ENCODE measurements at places on chromosomes 7 and 10.

- DNase-seq, result no peak
Observed at GRCh38 chr10:16258291-16259040, 178.3 kb upstream of the PTER start.

DNA sequence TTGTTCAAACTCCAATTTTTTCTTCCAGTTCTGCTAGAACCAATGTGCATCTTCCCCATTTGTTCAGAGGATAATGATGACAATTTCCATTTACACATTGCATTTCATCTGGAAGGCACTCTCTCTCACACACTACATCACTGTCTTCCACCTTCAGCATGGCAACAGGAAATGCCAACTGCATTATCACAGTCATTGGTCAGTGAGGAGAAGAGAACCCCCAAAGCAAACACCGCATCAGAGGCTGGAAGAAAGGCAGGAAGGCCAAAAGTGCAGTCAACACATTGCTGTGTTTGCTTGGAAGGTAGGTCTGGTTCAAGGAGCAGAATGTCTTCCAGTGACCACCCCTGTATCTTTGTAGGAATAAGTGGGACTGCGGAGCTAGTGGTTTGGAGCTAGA is 192.2 kb upstream of the RHOBTB1 start:
- no peak for DNase-seq

DNA sequence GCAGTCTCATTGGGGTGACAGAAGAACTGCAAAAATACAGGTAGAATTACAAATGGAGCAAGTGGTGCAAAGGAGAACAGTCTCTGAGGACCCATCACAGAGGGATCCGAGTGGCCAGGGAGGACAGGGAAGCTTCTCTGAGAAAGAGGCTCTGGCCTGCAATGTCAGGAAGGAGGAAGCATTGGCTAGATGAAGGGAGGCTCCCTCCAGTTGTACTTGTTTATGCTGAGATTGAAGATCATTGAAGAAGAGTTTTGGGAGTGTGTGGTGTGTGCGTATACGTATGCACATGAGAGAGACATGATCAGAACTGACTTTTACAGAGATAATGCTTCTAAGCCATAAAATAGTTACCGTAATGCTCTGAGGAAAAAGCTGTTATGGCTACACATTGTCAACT is 274.7 kb upstream of the FZD8 start:
- no peak for DNase-seq

- no peak for DNase-seq
Observed at GRCh38 chr10:117578999-117579590, 36.5 kb downstream of the EMX2 start.

DNA sequence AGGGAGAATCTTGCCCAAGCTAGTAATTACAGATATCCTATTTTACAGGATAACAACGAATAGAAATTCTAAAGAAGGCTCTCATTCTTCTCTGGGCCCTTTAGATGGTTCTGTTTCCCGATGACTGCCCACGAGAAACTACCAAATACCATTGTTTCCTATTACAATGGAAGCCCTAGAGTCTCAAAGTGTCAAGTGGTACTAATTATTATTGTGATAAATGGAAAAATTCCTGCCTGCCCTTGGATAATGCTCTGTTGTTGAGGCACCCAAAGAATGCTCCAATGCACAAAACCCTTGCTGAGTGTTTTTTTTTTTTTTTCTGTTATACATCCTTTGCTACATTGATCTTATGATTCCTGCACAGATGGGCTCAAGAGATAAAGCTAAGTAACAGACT is 504.5 kb downstream of the XPNPEP1 start:
- no peak for DNase-seq

GRCh38 chr7:97454636-97455035 is 277.2 kb upstream of the TAC1 start:
- no peak for DNase-seq

- DNase-seq, result no peak
Observed at GRCh38 chr10:30683496-30683895, 53.9 kb upstream of the LYZL2 start.

DNA sequence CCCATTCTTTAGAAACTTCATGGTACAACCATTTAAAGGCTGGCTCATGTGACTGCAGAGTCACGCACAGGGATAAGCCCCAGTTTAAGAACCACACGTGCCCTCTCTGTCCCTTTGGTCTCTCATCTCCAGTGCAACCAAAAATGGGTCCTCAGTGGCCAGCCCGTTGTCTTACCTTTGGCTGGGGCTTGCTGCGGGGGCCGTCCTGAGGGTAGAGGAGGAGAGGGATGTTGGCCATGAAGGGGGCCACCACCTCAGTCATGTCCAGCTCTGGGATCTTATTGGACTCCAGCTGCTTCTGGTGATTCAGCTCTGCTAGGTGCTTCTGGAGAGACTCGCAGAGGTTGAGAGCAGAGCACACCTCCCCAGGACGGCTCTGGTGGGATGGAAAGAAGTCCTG is 22.3 kb downstream of the PSAP start:
- no peak for DNase-seq

DNA sequence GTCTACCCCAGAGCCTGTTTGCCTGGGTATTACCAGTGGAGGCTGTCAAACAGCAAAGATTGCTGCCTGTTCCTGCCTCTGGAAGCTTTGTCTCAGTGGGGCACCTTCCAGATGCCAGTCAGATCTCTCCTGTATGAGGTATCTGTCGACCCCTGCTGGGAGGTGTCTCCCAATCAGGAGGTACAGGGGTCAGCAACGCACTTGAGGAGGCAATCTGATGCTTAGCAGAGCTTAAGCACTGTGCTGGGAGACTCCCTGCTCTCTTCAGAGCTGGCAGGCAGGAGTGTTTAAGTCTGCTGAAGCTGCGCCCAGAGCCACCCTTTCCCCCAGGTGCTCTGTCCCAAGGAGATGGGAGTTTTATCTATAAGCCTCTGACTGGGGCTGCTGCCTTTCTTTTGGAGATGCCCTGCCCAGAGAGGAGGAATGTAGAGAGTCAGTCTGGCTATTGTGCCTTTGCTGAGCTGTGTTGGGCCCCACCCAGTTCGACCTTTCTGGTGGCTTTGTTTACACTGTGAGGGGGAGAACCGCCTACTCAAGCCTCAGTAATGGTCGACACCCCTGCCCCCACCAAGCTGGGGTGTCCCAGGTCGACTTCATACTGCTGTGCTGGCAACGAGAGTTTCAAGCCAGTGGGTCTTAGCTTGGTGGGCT is 62.2 kb downstream of the PPP1R9A start:
- DNase-seq, result no peak

DNA sequence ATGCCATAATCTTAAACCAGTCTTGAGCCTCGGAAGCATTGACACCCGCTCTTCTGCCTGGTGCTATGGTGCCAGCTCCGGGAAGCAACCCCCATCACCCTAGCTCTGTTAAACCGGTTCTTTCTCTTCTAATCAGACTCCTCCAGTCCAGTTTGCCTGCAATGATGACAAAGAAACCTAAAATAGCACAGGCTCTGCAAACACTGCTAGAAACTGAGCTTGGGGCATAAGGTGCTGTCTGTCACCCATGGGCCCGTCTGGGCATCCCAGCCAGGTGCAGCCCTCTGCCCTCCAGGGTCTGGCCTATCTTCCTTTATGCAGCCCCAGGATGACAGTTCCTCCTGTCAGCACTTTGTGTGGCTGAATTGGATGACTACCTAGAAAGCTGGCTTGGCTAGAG is 14.2 kb upstream of the CAMK2G start:
- DNase-seq, result no peak

GRCh38 chr7:142439739-142440138 is 181.9 kb upstream of the PRSS58 start:
- DNase-seq, result no peak

DNA sequence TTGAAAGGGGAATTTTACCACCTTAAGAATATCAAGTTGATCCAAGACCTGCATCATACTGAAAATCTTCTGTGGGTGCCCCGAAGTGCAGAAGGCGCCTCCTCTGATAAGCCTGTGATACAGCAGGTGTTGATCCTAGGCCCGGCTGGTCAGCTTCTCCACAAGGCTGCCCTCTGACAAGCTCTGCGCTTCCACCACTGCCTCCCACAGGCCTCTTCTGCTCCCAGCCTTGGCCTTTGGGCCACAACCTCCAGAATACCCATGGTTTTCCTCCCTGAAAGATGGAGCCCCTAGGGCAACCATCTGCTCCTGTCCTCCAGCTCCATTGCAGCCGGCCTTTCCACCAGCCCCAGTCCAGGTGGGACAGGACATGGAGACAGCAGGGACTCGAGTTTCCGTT is 5.6 kb upstream of the OGDHL start:
- no peak for DNase-seq

GRCh38 chr7:55202150-55202913 is 162.8 kb upstream of the LANCL2 start:
- no peak for DNase-seq

DNA sequence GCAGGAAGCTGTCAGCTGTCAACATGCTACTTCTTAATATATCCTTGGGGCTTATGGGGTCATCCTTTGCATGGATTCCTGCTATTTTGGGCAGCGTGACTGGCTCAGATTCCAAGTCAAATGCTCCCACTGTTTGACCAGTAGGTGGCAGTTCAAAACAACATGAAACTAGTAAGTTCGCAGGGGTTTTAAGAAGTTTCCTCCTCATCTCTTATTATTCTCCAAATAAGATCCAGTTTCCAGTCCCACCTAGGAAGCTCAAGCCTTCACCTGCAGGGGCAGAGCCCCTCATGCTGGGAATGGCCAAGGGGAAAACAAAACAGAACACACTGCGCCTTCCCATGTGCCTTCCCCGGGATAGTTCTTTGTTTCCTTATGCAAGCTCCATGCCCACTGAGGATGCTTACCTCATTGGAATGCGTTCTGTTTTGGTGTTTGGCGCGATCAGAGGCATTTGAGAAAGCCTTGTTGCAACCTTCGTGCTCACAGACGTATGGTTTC is 259.8 kb downstream of the GLI3 start:
- DNase-seq, result no peak

DNA sequence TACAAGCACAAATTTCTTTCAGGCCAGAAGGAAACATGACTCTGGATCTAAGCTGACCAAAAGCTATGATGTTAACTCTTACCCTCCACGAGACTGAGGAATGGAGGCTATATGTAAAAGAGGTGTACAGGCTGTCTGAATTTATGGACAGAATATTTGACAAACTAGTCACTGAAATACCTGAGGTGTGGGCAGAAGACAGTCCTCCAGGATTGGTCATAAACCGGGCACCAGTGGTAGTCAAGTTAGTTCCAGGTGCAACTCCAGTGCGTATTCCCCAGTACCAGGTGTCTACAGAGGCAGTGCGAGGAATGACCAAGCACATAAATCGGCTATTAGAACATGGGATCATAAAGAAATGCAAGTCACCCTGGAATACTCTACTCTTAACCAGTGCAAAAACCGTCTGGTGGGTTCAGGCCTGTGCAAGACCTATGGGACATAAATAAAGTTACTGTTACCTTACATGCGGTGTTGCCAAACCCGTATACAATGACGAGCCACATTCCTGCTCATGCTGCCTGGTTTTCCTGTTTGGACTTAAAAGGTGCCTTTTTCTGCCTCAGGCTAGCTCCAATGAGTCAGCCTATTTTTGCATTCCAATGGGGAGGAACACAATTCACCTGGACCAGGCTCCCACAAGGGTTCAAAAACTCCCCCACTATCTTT is 6.7 kb upstream of the CYREN start:
- no peak for DNase-seq

- DNase-seq, result no peak
Observed at GRCh38 chr7:75624134-75624832, 114.5 kb downstream of the HIP1 start.

GRCh38 chr7:105448181-105448580 is 59.5 kb upstream of the SRPK2 start:
- DNase-seq, result no peak

GRCh38 chr10:108465871-108466641 is 1301.5 kb upstream of the SORCS1 start:
- DNase-seq, result no peak

DNA sequence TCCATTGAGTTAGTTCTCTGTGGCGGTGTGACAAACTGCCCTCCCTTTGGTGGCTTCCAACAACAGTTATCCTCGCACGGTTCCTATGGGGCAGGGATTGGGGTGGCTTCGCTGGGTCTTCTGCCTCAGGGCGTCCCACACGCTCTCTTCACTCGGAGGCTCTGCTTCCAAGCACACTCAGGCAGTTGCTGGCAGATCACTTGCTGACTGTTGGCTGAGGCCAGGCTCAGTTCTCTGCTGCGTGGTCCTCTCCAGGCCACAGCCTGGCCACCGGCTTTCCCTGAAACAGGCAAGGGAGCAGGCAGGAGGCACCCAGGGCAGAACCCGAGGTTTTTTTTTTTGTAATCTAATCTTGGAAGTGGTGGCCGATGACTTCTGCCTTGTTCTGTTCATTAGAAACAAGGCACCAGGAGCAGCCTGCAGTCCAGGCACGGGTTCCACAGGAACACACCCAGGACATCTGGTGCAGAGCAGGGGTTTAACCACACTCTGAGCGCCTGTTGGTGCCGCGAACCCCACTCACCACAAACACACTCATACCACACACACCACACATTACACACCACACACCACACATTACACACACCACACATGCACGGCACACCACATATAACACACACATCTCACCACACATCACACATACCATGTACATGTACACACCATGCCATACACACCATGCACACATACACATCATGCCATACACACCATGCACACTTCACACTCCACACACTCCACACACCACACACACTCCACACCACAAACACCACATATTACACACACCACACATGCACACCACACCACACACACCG is 112.2 kb downstream of the PTPN20 start:
- no peak for DNase-seq

DNA sequence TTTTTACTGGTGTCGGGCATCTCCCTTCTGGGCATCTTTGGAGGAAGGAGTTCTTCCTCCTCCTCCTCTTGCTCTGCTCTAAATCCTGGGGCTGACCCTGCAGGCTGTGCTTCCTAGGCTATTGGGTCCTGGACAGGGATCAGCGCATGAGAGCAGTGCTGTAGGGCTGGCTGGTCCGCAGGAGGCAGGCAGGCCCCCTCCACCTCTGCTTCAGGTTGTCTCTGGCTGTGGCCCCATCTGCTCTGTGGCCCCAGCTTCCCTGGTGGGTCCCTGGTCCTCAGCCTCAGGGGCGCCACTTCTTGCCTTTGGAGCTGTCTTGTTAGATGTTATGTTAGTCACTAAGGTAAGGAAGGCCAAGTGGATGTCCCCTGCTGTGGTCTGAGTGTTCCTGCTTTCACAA is 237.3 kb upstream of the PITRM1 start:
- DNase-seq, result no peak

GRCh38 chr7:2512179-2512661 is 7.4 kb upstream of the LFNG start:
- peak; percentile 27 for DNase-seq

DNA sequence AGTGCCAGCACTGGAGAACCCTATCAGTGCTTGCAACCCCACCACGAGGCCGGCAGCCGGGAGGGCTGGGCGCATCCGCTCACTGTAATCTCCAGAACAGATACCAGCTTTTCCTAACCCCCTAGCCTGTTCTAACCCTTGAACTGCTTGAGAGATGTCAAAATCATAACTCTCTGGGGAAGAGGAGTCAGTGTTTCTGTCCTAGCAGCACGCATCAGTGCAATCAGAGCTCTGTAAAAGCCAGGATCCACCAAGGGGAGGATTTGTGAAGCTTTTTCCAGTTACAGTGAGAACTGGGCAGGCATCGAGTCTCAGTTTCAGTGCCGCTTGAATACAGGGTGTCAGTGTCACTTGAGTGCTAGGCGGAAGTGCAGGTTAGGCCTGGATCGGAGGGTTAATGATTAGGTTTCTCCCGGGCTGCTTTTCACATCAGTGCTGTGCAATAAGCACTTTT is 104.5 kb upstream of the INSYN2A start:
- DNase-seq, result no peak

- no peak for DNase-seq
Observed at GRCh38 chr10:49595713-49596492, 14.2 kb upstream of the SLC18A3 start.

- no peak for DNase-seq
Observed at GRCh38 chr7:156095908-156096539, 283.8 kb upstream of the SHH start.
